ENCODE measurements at places on chromosomes 16 and 17.

DNA sequence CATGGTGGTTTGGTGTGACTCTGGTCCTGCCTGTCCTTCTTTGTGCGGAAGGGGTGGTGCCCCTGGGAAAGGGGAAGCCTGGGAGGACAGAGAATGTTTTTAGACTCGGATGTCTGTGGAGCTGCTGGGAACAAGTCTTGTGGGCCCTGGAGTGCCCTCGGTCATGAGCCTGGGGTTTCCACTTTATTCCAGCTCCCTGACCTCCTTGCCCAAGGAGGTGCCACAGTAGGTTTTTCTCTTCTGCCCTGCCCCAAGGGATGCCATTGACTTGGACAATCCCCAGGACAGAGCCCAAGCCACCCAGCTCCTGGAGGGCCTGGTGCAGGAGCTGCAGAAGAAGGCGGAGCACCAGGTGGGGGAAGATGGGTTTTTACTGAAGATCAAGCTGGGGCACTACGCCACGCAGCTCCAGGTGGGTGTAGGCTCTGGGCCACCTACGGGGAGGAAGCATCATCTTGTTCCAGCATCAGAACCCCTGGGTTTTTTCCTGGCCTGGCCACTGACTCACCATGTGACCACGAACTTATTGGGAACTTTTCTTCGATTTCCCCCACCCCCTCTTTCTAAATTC, 1.4 kb downstream of the STAT5A start:
- no peak for DNase-seq

GRCh38 chr17:62666061-62666800, 38.8 kb downstream of the MRC2 start:
- DNase-seq: no peak

GRCh38 chr16:47492428-47493377, 31.6 kb downstream of the PHKB start:
- no peak for DNase-seq

- DNase-seq: no peak
Measured at GRCh38 chr17:57539529-57540301, 205.4 kb downstream of the CCDC182 start.

- peak; percentile 60 for DNase-seq
Measured at GRCh38 chr16:67562526-67562917, at the start of gene CTCF. Gene CTCF (plus strand): TSS chr16:67562526. CDS start chr16:67610833, 48,307 bp downstream.

DNA sequence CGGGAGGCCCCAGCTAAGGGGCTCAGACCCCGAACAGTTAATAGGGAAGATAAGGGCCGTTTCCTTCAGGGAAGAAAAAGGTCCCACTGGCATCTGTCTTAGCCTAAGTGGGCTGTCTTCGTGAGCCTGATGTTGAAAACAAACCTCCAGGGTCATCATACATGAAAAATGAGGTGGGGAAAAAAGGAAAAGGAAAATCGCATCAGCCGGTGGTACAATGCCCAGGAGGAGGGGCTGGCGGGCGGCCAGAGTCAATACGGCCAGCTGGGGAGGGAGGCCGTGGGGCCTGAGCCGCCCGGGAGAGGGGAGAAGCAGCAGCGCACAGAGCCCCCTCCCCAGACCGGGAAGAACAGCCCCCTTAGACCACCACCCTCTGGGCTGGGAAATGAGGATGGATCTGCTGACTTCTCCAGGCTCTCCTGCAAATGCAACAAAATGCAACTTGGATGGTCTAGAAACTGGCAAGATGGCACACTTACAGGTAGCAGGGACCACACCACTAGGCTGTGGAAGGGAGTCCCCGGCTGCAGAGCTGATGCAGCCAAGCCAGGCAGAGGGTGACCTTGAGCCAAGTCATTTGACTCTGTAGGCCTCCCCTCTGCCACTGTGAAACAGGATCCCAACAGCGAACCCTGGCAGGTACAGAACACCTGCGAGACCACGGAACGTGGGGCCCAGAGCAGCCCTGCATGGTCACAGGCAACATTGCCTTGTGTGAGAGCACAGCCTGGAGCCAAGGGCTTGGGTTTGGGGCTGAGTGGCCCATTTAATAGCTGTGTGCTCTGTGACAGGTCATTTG, 448.5 kb downstream of the SOX9 start:
- no peak for DNase-seq

DNA sequence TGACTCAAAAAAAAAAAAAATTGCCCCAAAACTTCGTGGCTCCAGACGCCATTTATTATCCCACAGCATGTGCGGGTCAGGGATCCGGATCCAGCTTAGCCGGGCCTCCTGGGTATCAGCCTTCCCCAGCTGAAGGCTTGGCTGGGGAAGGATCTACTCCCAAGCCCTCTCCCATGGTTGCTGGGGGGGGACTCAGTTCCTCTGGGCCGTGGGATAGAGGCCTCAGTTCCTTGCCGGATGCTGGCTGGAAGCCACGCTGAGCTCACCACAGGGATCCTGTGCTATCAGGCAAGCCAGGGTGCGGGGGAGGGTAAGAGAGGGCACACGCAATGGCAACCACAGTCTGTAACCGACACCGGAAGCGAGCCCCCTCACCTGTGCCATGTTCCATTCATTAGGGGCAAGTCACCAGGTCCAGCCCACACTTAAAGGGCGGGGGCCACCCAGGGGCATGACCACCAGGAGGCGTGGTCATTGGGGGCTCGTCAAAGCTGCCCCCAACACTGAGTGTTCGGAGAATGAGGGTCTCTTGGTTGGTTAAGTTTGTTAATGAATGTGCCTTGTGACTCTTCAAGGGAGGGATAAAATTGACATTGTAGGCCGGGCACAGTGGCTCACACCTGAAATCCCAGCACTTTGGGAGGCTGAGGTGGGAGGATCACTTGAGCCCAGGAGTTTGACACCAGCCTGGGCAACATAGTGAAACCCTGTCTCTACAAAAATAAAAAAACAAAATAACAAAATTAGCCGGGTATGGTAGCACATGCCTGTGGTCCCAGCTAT, 210.0 kb upstream of the GSE1 start:
- DNase-seq: no peak

Measured in stimulated activated CD8-positive, alpha-beta memory T cell treated with anti-CD3 and anti-CD28 coated beads, Interleukin-4, amount 100 ng/mL, for 1 hour (primary cell).